Left colon (tissue), 2 donors: ENCODE measurements at places on chromosomes 12 and 14.

GRCh38 chr14:29463727-29464395 lies 463.8 kb downstream of the PRKD1 start:
- no peak for DNase-seq

- peak; percentile 30 for DNase-seq
Observed at GRCh38 chr14:99982537-99983250, 82.5 kb upstream of the EVL start.

DNA sequence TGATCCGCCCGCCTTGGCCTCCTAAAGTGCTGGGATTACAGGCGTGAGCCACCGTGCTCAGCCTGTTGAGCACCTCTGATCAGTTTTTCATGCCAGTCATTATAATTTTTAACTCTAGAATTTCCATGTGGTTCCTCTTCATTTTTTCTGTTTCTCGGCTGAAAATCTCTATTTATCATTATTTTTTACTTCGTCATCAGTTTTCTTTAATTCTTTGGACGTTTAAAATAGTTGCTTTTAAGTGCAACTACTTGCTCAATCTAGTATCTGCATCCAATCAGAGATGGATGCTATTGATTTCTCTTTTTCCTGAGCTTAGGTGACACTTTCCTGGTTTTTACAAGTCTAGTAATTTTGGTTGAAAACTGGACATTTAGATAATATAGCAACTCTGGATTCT lies 16.8 kb downstream of the MAPKAPK5 start:
- no peak for DNase-seq

GRCh38 chr12:69066492-69067373 lies 133.8 kb upstream of the CPM start:
- no peak for DNase-seq

- no peak for DNase-seq
Observed at GRCh38 chr14:78637489-78637888, 467.3 kb downstream of the NRXN3 start.

DNA sequence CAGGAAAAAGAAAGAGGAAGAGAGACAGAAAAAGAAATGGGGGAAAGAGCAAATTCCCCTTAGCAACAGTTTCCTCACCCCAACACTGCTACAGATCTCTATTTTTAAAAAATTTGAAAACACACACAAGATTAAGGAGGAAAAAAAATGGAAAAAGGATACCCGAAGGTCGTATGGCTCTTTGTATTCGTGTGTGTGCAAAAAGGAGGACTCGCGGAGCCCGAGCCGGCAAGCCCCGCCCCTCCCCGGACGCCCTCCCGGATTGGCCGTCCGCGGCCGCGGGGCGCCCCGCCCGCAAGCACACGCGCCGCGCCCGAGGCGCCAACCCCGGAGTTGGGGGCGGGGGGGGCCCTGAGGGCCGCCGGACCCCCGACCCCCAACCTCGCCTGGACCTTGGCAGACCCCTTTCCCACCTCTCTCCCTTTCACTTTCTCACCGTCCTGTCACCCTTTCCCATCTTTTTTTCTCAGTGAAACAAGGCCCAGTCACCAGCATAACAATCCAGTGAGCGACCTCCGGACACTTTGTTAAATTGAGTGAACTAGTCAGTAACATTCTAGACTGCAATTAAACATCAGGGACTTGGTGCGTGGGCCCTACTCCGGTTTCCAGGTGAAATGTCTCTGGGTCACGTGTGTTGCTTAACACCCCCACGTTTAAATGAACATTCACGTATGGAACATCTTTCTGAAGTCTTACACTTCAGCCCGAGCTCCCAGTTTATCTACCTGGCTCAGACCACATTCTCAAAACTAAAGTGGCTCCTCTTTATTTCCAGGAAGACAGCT lies at the start of gene C14orf93:
TSS of gene C14orf93 (minus strand) at position 205 of the 788 bp plus-strand sequence. CDS start 11,120 bp downstream, outside the sequence.
- DNase-seq: peak; percentile 92

DNA sequence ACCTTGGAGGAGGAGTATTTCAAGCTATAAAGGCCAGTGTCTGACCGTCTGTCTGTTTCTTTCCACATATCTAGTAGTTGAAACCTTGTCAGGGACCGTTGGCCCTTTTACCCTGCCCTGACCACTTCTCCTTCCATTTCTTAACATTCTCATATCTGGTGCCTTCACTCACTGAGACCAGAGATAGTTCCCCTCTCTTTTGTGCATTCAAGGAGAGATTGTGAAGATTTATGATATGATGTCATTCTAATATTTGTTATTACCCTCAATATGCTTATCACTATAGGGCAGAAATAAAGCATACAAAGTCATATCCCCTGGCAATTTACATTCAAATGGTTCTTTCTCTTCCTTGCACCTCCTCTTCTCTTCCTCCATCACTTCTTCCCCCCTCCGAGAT lies 83.3 kb downstream of the PLXNC1 start:
- no peak for DNase-seq

DNA sequence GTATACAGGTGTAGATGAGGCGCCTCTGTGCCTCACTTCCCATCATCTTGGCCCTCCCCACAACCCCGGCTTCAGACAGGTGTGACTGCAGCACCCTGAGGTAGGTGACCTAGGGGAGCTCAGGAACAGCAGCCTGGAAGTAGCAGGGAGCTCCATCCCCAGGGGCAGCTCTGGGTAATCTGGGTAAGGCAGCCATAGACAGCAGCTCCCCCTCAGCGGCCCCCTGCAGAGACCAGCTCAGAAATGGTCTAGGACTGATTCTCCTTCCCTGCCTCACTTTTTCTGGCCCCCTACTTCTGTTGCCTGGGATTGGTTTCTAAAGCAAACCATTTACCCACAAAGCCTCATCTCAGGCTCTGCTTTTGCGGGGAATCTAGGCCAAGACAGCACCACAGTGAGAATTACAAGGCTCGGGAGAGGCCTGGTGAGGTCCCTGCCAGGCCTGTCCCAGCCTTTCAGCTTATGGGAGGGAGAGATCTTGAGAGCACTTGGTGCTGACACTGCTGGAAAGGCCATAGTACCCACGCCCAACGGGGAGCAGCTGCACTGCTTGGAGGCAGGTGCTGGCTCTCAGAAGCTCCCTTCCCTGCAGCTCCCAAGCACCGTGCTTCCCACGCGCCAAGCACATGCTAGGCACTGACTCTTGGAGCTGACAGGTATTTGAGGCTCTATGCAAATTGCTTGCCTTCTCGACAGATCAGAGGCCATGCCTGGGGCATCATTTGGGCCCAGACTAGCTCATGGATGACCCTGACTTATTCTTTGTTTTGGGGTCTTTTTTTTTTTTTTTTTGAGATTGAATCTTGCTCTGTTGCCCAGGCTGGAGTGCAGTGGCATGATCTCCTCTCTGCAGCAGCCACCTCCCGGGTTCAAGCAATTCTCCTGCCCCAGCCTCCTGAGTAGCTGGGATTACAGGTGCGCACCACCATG lies 45.1 kb upstream of the TRAF3 start:
- no peak for DNase-seq

DNA sequence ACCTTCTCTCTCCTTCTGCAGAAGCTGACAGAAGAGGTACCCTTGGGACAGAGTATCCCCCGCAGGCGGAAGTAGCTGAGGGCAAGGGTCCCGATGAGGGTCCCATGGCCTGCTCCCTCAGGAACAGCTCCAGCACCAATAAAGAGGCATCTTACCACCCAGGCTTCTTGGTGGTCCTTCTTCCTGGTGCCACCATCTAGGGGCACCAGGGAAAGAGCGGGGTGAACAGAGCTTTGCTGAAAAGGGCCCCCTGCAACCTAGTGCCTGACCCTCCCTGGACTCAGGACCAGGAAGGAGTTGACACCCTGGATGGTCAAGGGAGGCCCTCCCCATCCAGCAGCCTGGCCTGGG lies 591 bp upstream of the IRF9 start:
- DNase-seq: no peak

GRCh38 chr14:103216857-103217256 lies 93.6 kb downstream of the TNFAIP2 start:
- no peak for DNase-seq

DNA sequence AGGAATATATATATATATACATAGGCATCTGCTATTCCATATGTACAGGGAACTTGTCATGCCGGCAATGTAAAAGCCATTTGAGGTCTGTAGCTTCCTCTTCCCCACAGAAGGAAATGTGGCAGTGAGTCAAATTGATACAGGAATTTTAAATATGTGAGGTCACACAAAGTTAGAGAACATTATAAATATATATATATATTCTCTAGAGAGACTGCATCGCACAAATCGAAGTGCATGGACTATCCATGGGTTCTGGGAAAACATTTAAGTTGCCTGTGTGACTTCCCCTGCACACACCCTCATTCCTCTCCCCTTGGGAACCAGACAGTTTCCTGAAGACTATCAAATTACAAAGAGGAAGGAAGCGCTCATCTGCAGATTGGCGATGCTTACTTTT lies 100.9 kb upstream of the CCDC91 start:
- DNase-seq: no peak

DNA sequence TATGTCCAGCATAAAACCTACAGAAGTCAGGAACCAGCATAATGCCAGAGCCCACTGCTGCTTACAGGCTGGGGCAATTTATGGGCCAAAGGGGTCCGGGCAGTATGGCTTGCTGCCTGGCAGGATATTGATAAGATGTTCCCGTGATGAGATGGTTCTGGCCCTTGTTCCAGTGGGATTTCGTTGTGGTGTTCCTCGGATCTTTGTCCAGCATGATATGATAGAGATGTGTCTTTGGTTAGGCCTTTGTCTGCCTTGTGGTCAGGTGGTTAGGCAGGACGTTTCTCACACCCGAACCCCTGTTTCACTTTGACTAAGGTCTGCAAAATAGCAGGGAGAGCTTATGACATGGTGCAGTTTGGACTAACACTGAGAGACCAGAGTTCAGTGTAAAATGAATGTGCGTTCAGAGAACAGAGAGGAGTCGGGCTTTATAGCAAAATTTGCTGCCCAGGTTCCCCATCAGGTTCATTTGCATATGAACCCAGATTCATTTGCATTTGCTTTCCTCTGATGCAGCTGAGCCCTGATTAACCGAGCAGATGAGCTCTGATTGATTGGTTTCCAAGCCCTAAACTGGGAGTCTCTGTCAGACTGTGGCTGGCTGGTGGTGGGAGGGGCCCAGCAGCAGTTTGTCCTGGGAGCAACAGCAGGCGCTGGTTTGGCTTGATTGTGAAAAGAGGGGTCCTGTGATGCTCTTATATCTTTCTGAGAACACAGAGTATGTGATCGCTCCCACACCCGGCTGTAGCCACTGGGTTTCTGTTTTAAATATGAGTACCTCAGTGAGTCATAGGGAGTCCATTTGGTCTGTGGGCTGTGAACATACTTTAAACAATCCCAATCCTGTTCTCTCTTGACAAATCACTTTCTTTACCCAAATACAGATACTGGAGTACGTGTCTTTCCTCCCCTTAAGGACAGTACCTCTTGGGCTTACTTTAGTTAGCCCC lies 156.3 kb upstream of the PZP start:
- DNase-seq: no peak

GRCh38 chr12:9773216-9773877 lies 12.6 kb upstream of the CD69 start:
- DNase-seq: no peak

DNA sequence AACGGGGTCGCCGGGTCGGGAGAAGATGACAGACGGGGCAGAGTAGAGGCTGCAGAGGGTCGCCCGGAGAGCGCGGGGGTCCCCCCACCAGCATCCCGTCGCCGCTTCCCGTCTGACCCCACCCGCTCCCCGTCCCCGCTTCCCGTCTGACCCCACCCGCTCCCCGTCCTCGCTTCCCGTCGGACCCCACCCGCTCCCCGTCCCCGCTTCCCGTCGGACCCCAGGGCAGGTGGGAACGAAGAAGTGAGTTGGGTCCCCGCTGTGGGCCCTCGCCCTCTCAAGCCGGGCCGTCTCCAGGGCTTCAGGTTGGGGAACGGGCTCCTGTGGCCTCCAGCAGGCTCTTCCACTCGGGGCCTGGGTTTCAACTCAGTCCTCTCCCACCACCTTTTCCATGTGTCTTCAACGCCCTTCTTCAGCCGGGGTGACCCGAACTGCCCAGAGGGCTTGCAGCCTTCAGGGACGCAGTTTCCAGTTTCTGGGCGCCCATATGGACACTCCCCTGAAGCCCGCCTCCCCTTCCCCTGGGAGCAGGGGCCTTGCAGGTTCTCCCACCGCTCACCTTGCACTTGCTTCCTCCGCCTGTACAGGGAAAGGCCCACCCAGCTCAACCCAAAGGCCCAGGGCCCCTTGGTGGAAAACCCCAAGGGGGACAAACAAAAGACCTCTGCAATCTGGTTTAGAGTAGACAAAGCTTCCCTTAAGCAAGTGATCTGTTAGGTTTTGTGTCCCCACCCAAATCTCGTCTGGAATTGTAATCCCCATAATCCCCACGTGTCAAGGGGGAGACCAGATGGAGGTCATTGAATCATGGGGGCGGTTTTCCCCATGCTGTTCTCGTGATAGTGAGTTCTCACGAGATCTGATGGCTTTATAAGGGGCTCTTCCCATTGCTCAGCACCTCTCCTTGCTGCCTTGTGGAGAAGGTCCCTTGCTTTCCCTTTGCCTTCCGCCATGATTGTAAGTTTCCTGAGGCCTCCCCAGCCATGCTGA lies 66.5 kb downstream of the TNFAIP2 start:
- no peak for DNase-seq

DNA sequence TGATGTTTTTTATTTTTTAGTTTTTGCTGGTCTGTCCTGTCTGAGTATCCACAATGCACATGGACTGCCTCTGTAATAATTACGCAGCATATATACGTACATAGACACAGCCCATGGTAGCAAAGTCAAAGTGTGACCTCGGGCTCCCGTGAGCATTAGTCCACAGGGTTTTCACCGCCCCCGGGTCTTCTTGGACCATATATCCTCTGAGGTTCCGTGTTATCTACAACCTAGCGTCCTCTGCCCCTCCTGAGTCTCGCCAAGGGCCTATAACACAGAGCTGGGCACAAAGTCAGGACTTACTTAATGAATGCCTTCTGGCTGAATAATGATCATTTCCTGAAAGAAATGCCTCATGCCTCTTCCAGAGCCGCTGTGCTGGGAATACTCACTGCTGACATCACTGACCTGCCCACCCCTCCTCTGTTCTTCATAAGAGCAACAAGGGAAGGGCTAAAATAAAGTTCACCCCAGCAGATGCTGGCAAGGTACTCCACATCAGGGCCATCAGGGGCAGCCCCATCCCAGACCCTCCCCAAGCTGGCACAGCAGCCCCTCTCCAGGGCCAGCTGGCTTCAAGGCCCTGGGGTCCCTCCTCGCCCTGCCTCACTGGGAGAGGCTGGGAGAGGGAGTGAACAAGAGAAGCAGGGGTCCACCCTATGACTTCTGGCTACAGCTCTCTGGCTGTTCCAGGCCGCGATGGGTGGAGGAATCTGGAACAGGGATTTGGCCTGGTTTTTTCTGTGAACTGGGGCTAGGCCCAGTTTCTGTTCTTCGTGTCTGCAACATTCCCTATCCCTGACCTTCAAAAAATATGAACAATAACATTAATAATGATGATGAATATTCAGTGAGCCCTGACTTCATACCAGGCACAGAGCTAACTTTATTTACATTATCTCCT lies 7.9 kb downstream of the HDAC7 start:
- DNase-seq: no peak

- no peak for DNase-seq
Observed at GRCh38 chr12:25743679-25744215, 190.7 kb upstream of the LMNTD1 start.
